Stimulated activated CD8-positive, alpha-beta memory T cell treated with anti-CD3 and anti-CD28 coated beads, Interleukin-2, amount 100 ng/mL, for 1 hour (primary cell): ENCODE measurements at places on chromosomes 4 and X.

DNA sequence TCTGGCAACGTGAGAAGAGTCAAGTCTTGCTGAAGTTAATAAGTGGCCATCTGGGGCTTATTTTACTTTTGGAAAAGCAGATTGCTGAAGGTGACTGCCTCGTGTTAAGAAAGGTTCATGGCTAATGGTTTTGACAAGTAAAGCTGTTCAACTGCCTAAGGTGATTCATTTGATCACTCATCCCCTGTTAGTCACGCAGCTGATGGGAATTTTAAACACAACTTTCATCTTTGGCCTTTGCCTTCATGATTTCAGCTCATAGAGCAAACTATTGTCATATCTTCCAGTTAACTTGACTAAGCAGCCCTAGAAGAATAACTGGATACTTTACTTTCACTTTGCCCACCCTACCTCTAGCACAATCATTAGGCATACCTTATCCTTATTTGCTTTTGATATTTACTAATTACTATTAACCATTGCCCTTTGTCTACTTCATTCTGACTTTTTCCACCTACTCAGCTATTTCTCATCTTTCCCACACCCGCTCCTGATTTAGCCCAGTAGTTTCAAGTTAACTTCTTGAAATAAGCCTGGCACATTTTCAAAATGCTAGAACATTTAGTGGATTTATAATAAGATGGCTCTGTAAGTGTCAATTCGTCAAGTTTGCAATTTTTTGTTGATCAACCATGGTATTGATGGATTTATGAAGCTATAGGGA is 170.6 kb upstream of the S100G start:
- DNase-seq = no peak

DNA sequence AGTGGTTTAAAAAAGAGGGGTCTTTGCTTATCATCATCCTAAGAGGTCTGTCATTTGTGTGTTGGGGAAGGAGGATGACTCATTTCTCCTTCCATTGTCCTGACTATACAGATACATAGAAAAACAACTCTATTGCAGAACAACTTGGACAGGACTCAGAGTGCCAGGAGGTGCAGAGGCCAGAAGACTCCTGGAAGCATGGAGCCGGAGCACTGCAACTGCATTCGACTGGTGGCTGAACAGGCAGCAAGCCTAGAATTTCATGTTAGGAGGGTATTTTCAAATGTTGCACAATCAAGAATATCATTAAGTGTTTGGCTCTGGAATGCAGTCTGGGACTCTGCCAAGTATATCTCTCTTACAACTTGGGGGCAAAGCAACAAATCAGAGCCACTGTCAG is 35.0 kb upstream of the MAML3 start:
- DNase-seq = no peak

DNA sequence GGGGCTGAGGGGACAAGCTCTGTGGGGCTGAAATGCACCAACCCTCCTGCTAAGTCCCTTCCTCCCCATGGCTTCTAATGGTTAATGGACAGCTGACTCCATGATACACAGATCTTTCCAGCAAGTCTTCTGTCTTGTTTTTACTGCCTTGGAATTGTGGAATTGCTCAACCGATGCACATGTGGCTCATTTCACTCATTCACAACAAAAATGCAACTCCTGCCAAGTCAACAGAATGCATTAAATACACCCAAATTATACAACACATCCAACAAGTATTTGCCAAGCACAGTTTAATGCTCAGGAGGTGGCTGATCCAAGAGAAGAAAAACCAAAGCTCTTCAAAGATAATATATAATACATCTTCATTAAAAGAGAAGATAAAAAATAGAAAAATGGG is 61.9 kb upstream of the PAGE4 start:
- DNase-seq = no peak

- no peak for DNase-seq
Measured at GRCh38 chr4:114121221-114121620, 141.8 kb upstream of the ARSJ start.

DNA sequence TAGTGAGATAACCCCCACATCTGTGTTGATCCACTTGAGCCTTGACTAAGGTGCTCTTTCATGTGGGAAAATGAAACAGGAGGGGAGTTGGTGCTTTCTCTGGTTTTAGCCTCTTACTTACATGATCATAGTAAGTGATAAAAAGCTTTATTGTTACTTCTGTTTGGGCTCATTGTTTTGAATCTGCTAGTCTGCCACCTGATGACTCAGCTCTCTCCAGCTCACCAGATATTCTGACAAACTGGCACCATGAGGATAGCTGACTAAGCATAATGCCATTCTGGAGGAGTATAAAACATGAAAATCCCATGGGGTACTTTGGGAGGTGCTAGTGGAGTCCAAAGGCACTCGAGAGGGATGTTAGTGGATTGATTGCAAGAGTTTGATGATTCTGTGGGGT is 824.0 kb downstream of the RAPGEF2 start:
- DNase-seq = no peak

GRCh38 chr4:183257808-183258207 is 62.3 kb downstream of the CLDN22 start:
- no peak for DNase-seq

DNA sequence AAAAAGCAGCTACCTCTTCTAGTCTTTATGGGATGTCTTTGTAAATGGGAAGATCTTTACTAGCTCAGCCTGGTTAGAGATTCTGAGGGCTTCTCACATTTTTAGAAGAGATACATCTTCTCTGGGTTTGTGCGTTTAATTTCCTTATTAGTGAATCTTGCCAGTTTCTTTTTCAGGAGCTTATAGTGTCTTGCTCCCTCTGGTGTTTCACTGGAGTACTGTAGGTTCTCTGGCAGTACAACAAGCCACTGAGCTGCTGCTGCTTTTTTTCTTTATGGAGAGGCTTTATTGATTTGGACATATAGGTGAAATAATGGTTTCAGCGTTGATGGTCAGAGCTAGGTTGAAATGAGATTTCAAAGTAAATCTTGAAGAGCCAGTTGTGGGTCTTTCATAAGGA is 82.9 kb downstream of the LAS1L start:
- DNase-seq = no peak

DNA sequence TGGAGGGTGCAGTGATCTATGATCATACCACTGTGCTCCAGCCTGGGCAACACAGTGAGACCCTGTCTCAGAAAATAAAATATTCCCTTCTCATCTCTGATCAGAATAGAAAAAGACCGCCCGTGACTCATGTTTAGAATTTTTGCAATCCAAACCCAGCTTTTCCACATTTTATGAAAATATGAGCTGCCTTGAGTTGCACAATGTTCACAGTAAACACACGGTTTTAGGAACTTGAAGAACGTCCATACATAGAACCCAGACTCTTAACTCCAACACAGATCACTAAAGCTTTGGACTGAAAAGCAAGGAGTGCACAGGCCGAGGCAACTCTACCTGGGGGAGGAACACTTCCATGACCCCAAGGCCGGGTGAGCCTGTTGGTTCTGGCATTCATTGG is 305.0 kb downstream of the TENM3 start:
- no peak for DNase-seq

DNA sequence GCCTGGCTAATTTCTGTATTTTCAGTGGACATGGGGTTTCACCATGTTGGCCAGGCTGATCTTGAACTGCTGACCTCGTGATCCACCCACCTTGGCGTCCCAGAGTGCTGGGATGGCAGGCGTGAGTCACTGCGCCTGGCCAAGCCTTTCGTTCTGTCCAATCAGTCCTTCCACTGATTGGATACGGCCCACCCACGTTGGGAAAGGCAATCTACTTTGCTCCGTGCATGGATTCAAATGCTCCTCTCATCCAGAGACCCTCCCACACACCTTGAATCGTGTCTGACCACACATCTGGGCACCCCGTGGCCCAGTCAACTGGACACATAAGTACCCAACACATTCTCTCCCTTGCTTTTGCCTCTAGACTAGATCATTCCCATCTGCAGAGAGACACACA is 74.9 kb downstream of the CRLF2 start:
- no peak for DNase-seq
